Lung microvascular endothelial cell (primary cell): ENCODE measurements at places on chromosomes 13 and 19. TPM values are rescaled to one million over a fixed set of nuclear protein-coding genes. Genes with fewer than 3 reads are reported as not detected.

- DNase-seq: peak; percentile 22
Measured at GRCh38 chr13:72062566-72062965, 195.6 kb upstream of the DACH1 start.

Gene GAMT
- total RNA-seq: 8.3 and 12.6 TPM in 2 replicates

- DNase-seq: no peak
Measured at GRCh38 chr13:75303263-75303662, 178.7 kb downstream of the TBC1D4 start.

- DNase-seq: peak; percentile 84
Measured at GRCh38 chr13:59533561-59534555, 629.9 kb downstream of the DIAPH3 start.
